Stimulated activated CD4-positive, alpha-beta T cell treated with anti-CD3 and anti-CD28 coated beads, Interleukin-12 subunit alpha, Interleukin-12 subunit beta, amount 100 ng/mL, for 4 hours (primary cell): ENCODE measurements at places on chromosomes 1 and 21.

GRCh38 chr1:206963740-206964139, 6.5 kb downstream of the FCAMR start:
- no peak for DNase-seq

- DNase-seq = no peak
These were observed 8.3 kb downstream of the NUCKS1 start for GRCh38 chr1:205741681-205742080.

DNA sequence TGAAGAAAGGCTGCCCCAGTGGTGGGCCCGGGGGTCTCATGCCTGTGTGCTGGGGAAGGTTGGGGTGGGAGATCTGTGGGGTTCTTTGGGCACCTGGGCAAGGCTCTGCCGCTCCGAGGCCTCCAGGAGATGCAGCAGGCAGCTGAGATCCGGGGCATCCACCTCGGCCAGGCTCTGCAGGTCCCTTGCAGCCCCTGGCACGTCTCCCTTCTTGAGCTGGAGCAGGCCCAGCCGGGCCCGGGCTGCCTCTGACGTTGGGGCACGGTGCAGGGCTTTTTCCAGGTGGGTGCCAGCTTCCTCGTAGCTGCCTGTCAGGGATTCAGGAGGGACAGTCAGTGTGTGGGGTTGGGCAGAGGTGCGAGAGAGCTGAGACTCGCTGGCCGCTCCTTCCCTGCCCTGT, 11.4 kb upstream of the MMEL1 start:
- no peak for DNase-seq

GRCh38 chr1:109490934-109491302, 3.0 kb upstream of the CYB561D1 start:
- DNase-seq = no peak

GRCh38 chr1:54774820-54775498, 10.6 kb upstream of the PARS2 start:
- no peak for DNase-seq

DNA sequence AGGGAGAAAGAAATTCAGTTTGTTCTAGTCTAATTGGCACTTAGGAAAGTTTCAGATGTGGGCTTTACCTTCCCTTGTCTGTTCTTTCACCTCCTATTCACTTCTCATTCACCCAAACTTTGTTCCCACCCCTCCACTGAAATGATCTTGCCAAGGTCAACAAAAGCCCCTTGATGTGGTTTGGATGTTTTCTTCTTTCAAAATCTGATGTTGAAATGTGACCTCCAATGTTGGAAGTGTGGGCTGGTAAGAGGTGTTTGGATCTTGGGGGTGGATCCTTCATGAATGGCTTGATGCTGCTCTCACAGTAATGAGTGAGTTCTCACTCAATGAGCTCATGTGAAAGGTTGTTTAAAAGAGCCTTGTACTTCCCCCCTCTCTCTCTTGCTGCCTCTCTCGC, 379.3 kb downstream of the HHIPL2 start:
- DNase-seq = no peak

DNA sequence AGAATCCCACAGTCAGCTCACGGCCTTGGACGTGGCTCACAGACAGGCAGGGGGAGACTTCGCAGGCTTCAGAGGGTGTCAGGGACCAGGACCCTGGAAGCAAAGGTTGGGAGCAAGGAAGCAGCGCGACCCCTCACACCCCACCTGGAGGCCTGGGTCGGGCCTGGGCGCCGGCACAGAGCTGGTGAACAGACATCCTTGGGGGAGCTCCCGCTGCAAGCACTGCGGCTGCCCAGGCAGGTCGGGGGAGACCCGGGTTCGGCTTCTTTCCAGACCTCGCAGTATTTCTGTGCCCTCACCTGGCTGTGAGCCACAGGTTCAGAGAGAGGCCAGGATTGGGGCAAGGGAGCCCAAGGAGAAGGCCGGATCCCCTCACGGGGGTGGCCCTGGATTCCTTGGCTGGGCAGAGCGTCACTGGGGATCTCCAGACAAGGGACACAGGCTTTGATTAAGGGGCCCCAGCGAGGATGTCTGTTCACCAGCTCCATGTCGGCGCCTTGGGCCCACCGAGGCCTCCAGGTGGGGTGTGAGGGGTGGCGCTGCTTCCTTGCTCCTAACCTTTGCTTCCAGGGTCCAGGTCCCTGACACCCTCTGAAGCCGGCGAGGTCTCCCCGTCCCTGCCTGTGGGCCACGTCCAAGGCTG, 37.9 kb upstream of the TSPEAR start:
- no peak for DNase-seq

- DNase-seq = no peak
These were observed 72.2 kb upstream of the LPGAT1 start for GRCh38 chr1:211902624-211903291.

DNA sequence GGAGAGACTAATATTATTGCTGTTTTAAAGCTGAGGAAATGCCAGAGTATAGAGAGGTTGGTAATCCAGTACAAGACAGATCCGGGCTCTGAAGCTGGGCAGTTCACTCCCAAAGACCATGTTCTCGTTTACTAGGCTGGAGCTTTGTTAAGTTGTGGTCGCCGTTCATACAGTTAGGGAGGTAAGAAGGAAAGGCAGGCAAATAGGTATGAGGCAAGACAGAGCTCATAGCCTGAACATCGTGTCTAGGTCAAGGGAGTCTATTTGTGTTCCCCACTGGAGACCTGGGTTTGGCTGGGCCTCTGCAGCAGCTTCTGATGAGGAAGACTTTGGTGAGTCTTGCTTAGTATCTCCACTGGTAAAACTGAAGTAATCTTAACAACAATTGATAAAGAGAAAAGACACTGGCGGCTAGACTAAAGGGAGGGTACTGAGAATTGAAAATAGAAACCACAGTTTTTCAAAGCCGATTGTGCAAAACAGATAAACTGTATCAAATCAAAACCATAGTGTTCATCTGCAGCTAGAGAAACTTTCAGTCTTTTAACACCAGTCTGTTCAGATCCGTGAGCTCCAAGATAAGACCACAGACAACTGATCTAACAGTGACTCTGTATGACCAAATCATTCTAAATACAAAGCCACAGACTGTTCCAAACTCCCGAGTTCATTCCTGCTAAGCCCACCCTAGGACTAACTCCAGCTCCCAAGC, 217.0 kb upstream of the FAM78B start:
- no peak for DNase-seq

GRCh38 chr1:167152192-167152876, 58.5 kb downstream of the STYXL2 start:
- DNase-seq = no peak

GRCh38 chr1:213989002-213989855, 1.5 kb downstream of the PROX1 start:
- DNase-seq = no peak

GRCh38 chr21:16322454-16322853, 592.7 kb downstream of the USP25 start:
- no peak for DNase-seq

DNA sequence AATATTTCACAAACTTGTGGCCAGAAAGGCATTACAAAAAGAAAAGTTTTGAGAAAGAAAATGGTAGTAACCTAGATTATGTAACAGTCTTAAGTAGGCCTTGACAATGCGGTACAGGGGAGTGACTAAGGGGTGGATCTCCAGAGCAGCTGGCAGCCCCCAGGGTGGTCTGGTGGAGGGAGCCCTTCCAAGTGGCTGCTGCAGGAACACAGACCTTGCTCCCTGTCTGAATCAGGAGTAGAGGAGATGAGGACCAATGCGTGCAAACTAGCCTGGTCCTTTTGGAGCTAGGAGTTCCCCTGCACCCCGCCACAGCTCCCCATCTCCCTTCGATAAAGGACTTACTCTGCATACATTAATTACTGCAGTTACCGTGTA, 189.0 kb downstream of the NFIA start:
- DNase-seq = no peak

GRCh38 chr1:22340873-22341272, 110.8 kb upstream of the ZBTB40 start:
- DNase-seq = no peak

DNA sequence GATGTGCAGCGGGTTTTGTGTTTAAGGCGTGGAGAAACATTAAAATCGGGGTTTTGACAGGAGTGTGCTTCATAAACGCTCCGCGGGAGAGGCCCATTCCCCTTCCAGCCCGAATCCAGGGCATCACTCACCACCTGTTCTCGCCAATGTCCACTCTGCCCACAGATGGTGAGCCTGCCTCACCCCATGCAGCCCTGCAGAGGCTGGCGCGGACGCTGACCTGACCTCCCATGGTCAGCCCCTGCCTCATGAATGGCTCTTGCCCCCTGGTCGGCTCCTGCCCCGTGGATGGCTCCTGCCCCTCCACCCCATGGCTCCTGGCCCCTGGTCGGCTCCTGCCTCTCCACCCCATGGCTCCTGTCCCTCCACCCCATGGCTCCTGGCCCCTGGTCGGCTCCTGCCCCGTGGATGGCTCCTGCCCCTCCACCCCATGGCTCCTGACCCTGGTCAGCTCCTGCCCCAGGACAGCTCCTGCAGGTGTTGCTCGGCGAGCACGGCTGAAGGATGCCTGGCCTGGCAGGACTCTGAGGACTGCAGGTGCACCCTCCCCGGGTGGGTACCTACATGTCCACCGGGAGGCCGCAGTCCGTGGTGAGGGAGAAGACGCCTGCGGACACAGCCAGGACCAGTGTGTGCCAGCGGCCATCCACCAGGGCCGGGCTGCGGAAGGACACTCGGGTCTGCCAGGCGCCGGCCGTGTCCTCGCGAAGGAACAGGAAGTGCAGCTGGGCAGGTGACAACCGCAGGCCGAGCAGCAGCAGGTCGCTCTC, 6.7 kb downstream of the KRTAP10-1 start:
- no peak for DNase-seq

GRCh38 chr1:210250998-210251679, 18.5 kb downstream of the SERTAD4 start:
- no peak for DNase-seq

DNA sequence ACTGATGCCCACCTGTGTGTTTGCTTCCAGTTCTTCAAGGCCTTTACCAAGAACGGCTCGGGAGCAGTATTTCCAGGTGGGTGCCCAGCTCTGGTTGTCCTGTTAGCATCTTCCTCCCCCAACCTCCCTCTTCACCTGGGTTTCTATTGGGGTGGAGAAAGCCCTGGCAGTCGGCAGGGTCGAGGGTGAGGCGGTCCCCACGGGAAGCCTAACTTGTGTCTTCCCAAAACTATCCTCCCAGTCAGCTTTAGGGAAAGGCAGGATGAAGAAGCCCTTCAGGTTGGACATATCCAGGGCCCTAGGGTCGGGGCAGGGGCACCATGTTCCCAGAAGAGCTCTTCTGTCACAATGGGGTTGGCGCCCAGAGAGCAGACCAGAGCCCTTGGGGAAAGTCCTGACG, 20.6 kb downstream of the QSOX1 start:
- no peak for DNase-seq

DNA sequence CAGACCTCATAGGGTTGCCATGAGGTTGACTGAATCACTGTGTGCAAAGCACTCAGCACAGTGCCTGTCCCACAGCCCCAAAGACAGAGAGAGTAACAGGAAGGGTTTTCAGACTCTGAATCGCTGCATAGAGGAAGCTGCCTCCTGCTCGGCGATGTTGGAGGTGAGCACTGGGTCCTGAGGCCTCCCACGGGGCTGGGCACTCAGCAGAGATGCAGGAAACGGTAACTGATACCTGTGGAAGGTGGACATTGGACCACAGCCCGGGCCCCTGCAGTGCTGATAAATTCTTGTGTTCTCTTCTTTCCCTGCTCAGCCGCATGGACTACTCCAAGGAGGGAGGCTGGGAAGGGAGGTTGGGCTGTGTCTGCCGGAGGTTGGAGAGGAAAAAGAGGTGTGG, 389.7 kb downstream of the PTPRU start:
- no peak for DNase-seq

- DNase-seq = no peak
These were observed 53.8 kb downstream of the B3GALNT2 start for GRCh38 chr1:235450433-235450832.

DNA sequence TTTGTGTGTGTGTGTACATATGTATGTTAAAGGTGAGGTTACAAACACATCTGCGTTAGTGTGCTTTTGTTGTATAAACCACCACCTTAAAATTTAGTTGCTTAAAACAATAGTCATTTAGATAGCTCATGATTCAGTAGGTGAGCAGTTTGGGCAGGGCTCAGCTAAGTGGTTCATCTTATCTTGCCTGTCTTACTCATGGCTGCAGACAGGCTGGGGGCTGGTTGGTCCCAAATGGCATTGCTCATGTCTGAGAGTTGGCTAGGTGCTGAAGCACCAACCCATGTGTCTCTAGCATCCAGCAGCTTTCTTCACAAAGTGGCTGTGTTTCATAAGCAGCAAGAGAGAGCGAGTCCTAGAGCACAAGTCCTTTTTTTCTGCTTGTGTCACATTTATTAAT, 91.4 kb downstream of the MACF1 start:
- no peak for DNase-seq

- DNase-seq = peak; percentile 7
These were observed 82.2 kb upstream of the C1orf105 start for GRCh38 chr1:172338295-172338735.

DNA sequence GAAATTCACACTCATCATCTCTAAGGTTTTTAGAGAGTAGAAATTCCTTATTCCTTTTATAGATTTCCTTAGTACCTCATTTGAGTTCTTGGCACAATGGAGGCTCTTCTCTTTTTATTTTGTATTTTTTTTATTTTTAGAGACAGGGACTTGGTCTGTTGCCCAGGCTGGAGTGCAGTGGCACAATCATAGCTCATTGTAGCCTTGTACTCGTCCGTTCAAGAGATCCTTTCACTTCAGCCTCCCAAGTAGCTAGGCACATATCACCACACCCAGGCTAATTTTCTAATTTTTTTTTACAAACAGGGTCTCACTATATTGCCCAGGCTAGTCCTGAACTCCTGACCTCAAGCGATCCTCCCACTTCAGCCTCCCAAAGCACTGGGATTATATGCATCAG, 29.6 kb downstream of the RGL1 start:
- DNase-seq = no peak

DNA sequence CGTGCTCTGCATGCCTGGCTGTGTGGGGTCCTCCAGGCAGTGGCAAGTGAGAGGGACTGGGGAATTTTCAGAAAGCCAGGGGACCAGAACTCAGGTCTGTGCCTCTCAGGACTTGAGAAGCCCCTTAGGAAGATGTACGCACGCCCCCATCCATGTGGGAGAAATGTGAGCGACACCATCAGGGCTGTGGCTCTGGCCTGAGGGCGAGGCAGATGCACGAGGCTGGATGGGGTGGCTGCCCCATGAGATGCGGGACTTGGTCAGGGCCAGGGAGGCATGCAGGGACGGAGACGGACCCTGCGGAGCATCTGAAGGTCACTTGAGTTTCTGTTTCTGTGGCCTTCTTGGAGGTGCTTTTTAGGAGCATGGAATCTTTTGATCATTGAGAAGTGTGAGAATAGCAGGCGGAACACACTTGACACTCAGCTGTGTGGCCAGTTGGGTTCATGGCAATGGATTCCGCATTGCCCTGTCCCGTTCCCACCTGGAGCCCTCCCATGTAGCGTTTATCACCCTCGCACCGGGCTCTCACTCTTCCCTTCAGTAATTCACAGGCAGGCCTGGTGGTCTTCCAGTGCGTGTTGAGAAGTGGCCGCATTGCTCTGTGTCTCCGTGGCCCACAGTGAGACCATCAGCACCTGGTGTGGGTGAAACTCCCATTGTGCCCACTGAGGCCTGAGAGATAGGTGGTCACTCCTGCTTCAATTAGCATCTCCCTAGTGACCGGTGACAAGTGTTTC, 30.7 kb upstream of the ACTRT2 start:
- no peak for DNase-seq
